ENCODE measurements at places on chromosomes 11 and 22. TPM values are rescaled to one million over a fixed set of nuclear protein-coding genes. Genes with fewer than 3 reads are reported as not detected.

GRCh38 chr11:23221366-23221765 is 361.1 kb upstream of the CCDC179 start:
- no peak for DNase-seq

DNA sequence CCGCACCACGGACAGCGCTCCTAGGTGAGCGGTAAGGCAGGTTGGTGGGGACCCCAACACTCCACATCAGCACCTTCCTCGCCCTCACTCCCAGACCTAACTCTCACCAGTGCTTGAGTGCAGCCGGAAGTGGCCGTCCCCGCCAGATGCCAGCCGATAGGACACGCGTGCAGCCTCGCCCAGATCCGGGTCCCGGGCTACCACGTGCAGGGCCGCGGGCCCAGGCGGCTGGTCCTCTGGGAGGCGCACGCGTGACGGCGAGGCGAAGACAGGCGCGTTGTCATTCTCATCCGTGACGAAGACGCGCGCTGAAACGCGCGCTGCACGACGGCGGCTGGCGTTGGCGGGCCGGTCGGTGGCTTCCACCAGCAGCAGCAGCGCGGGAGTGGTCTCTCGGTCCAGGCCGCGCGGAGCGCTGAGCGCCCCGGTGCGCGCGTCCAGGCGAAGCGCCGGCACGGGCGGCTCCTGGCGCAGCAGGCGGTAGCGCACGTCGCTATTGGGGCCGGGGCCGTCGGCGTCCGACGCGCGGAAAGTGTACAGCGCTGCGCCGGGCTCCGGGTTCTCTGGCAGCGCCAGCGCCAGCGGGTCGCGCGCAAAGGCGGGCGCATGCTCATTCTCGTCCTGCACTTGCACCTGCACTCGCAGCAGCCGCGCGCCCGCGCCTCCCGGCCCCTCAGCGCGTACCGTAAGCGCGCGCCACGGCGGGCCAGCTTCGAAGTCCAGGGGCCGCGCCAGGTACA is 10.8 kb upstream of the TPP1 start:
- DNase-seq = no peak

DNA sequence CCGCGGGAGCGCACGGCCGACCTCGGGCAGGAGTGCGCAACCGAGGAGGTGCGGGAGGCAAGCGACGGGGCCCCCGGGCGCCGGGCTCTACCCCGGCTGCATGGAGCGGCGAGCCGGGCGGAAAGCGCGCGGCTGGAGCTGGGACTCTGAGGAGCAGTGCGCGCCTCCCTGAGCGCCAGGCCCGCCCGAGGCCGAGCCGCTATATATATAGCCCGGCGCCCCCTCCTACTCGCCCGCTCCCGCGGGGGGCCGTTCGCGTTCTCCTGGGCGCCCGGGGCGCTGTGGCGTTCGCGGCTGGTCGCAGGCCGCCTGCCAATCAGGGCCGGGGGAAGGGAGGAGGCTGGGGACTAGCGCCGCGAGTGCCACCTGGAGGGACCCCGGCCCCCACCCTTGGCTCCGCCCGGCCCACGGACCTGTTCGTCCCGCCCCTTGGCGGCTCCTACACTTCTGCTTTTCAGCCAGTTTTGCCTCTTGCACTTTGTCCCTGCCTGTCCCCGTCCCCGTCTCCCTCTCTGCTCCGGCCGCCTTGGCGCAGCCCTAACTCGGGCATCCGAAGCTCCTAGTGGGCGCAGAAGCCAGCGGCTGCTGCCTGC is at the start of gene FGF4:
TSS of gene FGF4 (minus strand) at position 179 of the 593 bp plus-strand sequence. CDS start 257 bp downstream, outside the sequence.
- no peak for DNase-seq

GRCh38 chr11:65071907-65072630 is 11.8 kb downstream of the CDCA5 start:
- no peak for DNase-seq

DNA sequence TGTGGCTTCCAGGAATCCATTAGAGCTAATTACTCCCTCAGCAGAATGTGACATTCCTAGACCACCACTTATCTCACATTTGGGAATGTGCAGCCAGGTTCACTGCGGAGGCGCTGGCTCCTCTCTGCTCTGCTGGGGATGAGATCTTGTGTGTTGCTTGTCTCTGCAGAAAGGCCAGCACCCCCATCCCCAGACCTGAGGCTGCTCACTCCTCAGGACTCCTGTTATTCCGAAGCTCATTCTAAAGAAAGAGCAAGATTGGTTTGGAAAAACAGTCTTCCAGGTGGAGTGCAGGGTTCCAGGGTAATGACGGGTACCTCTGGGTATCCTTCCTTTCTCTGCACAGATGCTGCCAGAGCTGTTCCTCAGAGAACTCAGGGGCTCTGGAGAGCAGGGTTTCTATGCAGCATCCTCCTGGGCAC is 20.8 kb downstream of the RSPH14 start:
- DNase-seq = no peak

- DNase-seq = no peak
Observed at GRCh38 chr11:69287968-69288882, 5.7 kb upstream of the MYEOV start.

GRCh38 chr11:34789196-34789834 is 126.9 kb downstream of the APIP start:
- DNase-seq = no peak

DNA sequence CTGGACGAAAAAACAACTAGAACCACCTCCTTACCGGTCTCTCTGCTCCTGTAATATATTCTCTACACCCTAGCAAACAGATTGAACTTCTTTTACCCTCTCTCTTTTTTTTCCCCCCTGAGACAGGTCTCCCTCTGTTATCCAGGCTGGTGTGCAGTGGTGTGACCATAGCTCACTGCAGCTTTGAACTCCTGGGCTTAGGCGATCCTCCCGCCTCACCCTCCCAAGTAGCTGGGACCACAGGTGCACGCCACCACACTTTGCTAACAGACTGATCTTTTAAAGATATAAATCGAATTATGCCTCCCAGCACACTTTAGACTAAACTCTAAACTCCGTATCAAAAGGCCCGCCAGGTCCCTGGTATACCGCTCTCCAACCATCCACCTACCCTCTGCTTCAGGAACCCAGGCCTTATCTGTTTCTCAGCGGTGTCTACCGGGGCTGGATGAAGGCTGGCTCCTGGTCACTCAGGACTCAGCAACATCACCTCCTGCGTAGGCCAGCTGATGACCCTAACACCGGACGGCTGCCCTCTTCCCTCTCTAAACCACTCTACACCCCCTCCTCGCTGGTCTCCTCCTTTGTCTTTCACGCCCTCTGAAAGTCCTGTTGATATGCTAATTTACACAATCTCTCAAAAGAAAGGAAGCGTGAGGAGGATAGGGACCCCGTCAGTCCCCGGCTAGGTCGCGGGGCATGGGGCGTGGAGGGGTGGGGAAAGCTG is 745 bp downstream of the C22orf39 start:
- DNase-seq = no peak

DNA sequence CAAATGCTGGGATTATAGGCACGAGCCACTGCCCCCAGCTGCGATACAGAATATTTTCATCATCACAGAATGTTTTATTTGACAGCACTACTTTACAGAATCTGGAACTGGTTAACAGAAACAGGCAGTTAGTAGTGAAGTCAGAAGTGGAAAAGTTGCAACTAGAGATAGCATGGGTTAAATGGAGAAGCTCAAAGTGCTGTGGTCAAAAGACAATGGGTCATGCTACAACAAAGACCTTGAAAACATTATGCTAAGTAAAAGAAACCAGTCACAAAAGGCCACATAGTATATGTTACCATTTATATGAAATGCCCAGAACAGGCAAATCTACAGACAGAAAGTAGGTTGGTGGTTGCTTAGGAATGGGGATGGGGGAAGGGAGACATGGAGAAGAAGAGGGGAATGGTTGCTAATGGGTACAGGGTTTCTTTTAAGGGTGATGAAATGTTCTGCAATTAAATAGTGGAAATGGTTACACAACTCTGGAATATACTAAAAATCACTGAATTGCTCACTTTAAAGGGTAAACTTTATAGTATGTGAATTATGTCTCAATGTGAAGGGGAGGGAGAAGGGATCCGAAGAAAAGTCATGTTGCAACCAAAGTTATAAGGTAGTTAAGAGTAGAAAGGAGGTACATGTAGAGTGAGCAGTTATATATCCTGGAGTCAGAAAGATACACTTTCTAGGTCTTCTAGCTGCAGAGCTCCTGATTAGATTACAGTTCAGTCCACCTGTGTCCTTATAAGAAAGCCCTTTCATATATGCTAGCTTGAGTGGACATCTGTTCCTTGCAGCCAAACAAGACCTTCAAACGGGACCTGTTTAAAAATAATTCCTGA is 46.3 kb upstream of the RAPSN start:
- DNase-seq = no peak

DNA sequence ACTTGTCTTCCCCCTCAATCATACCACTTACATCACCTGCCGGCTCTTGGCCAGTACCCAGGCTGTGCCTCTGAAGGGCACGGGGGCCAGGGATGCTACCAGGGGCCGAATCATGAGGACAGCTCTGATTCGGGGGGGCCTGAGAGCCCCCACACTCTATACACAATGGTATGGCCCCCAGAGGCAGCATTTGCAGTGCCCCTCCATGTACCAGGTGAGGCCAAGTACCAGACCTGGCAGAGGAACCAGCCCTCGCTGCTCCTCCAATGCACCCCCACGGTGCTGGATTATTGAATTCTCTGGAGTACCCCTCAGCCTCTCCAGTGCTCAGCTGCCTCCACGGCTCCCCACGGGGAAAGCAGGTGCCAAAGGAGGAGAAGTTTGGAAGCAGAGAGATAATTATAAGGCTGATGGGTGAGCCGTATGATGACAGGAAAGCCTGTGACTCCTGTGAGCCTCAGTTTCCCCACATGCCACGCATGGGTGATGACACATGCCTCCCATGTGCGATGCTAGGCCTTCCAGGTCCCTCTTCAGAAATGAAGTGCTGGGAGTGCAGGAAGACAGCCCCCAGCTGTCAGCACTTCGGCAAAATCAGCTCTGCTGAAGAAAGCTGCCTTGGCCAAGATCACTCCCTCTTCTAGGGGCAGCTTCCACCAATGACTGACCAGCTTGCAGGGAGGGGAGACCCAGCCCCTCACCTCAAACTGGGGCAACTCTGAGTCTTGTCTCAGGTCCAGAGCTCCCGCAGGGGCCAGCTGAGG is 69.9 kb downstream of the THAP12 start:
- no peak for DNase-seq

GRCh38 chr11:102390667-102391465 is 43.9 kb downstream of the BIRC2 start:
- DNase-seq = peak; percentile 59

DNA sequence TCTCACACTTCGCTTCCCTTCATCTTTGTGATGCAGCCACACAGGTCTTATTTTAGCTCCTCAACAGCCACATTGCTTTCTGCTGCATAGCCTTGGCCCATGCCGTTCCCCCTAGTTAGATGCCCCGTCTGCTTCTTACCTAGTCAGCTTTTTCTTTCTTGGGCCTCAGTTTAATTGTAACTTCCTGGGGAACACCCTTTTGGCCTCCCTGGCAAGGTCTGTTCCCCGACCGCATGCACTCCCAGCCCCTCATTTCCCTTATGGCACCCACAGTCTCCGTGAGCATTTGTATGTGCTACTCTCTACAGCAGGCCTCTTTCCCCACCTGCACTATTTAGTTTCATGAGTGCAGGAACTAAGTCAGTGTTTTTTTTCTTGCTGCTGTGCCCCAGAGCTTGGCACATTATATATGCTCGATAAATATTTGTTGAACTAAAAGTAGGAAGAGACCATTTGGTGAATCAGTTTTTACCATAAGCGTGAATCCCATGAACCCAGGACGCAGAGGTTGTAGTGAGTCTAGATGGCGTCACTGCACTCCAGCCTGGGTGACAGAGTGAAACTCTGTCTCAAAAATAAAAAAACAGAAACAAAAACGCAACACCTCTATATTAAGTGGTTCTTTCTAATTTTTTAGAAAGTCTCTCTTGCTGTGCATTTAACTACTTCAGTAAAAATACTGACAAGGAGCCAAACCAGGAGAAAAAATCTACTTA is 38.5 kb downstream of the TNRC6B start:
- no peak for DNase-seq

DNA sequence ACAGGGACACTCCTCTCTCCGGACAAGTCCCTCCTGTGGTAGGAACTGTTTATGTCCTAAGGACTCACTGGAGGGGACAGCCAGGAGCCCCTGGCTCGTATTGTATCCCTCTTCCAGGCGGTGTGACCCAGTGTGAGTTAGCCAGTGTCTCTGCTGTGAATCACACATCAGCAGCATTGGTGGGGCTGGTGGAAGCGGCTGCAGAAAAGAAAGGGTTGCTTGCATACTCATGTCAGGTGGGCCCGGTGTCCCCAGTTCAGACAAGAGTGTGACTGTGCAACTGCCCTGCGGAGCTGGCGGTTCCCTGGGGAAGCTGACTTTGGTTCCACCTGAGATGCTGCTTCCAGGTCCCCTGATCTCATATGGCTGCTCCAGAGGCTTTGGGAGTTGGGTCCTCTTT is 99.4 kb downstream of the ZBTB16 start:
- peak; percentile 21 for DNase-seq

PIH1D2 gene
- total RNA-seq = 2.2 TPM

MMP27 gene
- 0.78 TPM for total RNA-seq

SLC25A1 gene
- total RNA-seq = 46.9 TPM

PDE2A gene
- 75.7 TPM for total RNA-seq

SMTNL1 gene
- total RNA-seq = not detected

MS4A10 gene
- total RNA-seq = not detected

LYVE1 gene
- total RNA-seq = 36.1 TPM

WT1 gene
- total RNA-seq = not detected

CABP4 gene
- total RNA-seq = 2.4 TPM

All from tibial nerve (tissue), 4 donors.